ENCODE measurements at places on chromosomes 5 and 9. TPM values are rescaled to one million over a fixed set of nuclear protein-coding genes. Genes with fewer than 3 reads are reported as not detected.

The OR1Q1 gene
- total RNA-seq = not detected

The AGXT2 gene
- 6.6 TPM for total RNA-seq

The SLC23A1 gene
- 17.0 TPM for total RNA-seq

The IFNA2 gene
- not detected for total RNA-seq

The LECT2 gene
- total RNA-seq = not detected

The MLANA gene
- not detected for total RNA-seq

The SLCO6A1 gene
- total RNA-seq = not detected

The ASS1 gene
- total RNA-seq = 166 TPM

DNA sequence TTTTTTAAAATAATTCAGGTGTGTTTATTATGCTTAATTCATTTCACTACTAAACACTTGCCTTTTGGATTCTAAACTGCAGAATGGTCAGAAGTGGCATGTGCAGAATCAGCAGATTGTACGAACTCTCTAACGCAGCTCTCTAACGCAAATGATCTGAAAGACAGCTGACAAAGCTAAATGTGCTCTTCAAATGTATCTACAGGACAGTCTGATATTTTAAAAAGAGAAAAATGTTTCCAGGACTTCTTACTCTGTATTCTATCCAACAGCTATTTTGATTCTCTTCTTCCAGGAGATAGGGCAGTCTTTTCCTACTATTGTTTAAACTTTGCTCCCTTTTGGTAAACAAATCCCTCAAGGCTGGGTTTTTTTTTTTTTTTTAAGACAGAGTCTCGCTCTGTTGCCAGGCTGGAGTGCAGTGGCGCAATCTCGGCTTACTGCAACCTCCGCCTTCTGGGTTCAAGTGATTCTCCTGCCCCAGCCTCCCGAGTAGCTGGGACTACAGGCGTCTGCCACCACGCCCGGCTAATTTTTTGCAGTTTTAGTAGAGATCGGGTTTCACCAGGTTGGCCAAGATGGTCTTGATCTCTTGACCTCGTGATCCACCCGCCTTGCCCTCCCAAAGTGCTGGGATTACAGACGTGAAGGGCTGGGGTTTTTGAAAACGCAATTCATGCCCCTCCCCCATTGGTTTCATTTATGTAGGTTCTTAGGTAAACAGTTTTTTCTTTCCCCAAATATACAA lies 1.2 kb downstream of the NMRK1 start:
- DNase-seq = peak; percentile 21

GRCh38 chr5:125696762-125697161 lies 726.4 kb upstream of the GRAMD2B start:
- no peak for DNase-seq

DNA sequence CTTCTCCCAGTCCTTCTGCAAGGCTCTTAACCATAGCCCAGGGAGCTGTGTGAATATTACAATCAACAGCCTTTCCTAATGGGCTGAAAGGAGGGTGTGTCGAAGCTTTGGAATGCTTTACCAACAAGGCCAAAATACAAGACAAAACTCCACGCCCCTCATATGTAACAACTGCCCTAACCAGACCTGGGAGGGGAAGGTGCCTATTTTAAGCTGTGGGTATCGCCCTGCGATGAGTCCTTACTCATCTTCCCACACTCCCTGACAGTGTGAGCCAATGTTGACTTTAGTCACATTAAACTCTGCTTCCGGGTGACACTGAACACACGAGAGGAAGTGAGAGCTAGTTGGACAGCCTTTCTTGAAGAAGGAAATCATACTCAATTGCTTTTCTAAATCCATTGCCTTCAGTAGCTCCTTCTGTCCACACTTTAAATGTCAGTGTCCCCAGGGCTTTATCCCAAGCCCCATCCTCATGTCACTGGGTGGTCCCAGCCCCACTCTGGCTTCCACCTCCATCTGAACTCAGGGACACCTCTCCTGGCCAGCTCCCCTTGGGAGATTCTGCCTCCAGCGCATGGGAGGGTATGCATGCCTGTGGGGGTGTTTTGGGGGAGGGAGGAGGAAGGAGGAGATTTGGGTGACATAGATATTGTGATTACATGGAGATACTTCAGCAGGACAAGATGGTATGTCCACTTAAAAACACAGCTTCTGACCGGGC lies 6.5 kb upstream of the TBC1D9B start:
- no peak for DNase-seq

DNA sequence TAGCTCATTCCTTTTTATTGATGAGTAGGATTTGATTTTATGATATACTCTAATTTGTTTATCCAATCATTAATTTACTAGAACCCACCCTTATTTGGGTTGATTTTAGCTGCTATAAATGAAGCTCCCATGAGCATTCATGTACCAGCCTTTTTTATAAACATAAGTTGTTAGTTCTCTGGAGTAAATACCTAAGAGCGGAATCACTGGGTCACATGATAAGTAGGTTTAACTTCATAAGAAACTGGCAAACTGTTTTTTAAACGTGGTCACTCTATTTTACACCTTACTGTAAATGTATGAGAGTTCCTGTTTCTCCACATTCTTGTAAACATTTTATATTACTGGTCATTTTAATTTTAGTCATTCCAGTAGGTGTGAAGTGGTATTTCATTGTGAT lies 364.6 kb downstream of the NPR3 start:
- no peak for DNase-seq

GRCh38 chr9:37324261-37324683 lies 98.2 kb upstream of the GRHPR start:
- DNase-seq = no peak

- no peak for DNase-seq
These were observed 749.2 kb downstream of the TLE4 start for GRCh38 chr9:80320916-80321315.

GRCh38 chr5:127647361-127647958 lies 1.4 kb upstream of the CTXN3 start:
- no peak for DNase-seq

DNA sequence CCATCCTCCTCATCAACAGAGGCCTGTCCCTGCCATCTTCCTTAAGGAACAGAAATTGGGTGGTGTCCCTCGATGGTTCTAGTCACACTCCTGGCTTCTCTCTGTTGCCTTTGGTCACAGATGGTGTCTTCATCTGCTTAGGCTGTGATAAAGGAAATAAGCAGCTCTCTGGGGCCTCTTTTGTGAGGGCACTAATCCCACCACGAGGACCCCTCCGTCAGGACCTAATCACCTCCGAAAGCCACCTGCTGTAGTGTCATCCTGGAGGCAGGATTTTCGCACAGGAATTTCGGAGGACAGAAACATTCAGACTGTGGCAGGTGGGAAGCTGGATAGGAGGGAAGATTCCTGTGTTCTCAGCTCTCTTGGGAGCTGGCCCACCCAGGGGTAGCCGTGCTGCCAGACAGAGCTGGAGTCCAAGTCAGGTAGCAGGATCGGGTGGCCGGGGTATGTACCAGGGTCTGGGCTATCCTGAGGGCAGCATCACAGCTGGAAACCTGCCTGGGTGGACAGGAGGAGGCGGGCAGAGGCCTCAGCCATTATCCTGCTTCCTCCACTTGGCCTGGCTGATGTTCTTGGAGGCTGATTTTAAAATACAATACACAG lies 59.5 kb downstream of the ANKRD33B start:
- DNase-seq = no peak

GRCh38 chr5:137215780-137216179 lies 283.3 kb downstream of the SPOCK1 start:
- no peak for DNase-seq

DNA sequence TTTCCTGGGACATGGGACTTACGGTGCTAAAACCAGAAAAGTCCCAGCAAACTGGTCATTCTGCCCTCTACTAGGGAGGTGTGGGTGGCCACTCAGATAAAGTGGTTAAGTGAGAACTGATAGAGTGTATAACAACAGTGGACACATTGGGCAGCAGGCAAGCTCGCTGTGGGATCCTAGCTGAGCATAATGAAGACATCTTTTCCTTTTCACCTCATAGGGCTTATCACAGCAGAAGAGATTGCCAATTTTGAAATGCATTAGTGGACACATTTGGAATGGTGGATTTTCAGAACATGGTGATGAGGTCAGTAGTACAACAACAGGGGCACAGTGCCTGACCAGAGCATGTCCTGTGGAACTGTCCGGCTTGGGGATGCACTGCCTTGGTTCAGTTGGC lies 477.1 kb upstream of the KIF2A start:
- no peak for DNase-seq

DNA sequence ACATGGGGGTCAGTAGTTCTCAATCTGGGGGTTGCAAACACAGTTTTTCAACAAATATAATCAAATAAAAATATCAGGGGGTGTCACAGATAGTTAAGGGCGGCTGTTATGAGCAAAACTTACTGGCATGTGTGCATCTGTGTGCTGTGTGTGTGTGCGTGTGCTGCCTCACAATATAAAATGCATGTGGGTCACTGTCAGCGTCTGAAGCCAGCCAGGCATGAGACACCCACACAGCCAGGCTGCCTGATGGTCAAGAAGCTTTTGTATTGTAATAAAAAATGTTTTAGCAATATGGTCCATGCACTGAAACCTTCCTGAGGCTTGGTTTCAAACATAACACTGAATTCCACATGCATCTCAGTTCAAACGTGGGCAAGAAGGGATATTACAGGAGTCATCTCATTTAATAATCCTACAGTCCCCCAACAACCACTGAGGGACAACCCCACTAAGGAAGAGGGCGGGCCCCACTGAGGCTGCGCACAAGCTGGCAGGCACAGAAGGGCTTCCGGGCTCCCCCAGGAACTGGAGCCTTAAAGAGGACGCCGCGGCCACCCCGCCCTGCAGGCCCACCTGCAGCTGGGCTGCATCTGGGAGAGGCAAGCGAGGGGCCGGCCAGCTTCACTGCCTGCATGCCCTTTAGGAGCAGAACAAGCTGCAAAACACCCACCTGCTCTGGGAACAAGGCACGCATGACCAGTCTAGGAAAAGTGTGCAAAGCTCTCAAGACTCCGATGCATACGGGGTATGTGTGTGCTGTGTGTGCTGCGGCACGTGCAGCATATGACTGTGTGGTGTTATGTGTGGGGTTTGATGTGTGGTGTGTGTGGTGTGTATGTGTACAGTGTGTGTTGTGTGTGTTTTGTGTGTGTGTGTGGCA lies 14.1 kb downstream of the SEMA4D start:
- no peak for DNase-seq

- DNase-seq = no peak
These were observed 26.4 kb downstream of the RGS7BP start for GRCh38 chr5:64532212-64532611.

DNA sequence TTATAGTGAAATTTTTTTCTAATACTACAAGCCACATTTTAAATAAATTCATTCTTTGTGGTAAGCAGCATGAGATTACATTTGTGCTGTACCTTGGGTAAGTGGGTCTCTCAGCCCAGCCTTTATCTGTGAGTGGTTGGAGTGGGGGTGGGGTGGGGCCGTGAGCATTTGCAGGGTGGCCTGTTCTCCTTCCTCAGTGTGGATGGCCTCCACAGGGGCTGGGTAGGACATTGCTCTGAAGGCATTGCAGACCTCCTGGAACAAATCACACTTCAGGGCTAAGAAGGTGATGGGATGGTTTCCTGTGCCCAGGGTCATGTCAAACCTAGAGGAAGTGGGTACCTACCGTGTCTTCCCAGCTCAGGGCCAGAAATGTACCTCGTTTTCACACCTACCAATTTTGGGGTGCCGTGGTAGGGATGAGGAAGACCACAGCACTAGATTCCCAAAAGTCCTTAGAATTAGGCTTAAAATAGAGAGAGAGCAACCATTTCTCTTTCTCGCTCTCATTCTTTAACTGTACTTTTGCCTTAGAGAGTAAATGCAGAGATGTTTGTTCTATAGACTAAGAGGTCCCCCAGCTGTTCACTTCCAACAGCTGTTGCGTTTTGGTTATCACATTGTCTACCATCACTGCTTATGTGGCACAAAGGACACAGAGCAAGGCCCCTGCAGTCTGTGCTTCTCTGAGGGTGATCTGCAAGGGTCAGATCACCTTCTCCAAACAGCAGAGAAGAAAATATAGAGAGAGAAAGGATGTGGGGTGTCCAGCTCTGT lies 83.4 kb upstream of the CTSL start:
- DNase-seq = no peak

GRCh38 chr9:133990366-133991213 lies 1.5 kb downstream of the VAV2 start:
- DNase-seq = peak; percentile 82

Measured in mucosa of gallbladder (tissue), 1 donor.